Endodermal cell (in vitro differentiated cells): ENCODE measurements at places on chromosomes 7 and 10. TPM values are rescaled to one million over a fixed set of nuclear protein-coding genes. Genes with fewer than 3 reads are reported as not detected.

GRCh38 chr7:151351967-151352366 lies 10.4 kb downstream of the NUB1 start:
- no peaks in the 10 kb centered on the region for H3K4me1 ChIP-seq
- no peak for DNase-seq
- peaks cover 82% of the 10 kb centered on the region for H3K36me3 ChIP-seq
- H3K27me3 ChIP-seq = no peaks in the 10 kb centered on the region

The RBM20 gene
- total RNA-seq = 7.0 to 16.0 TPM (median 7.7 TPM) in 3 replicates

The VGF gene
- 0.40 TPM in 1 of 3 replicates, not detected in the others for total RNA-seq

GRCh38 chr7:151060416-151061212 lies 1.2 kb downstream of the SLC4A2 start:
- H3K27me3 ChIP-seq = peaks cover 9% of the 10 kb centered on the region
- peak; percentile 60 for DNase-seq
- peaks cover 13% of the 10 kb centered on the region for H3K36me3 ChIP-seq
- no peak overlapping the region for H3K27ac ChIP-seq
- H3K4me3 ChIP-seq = peak overlapping the region; percentile 94
- H3K4me1 ChIP-seq = peaks cover 18% of the 10 kb centered on the region

- peak; percentile 87 for DNase-seq
- H3K4me3 ChIP-seq = no peak overlapping the region
- no peak overlapping the region for H3K27ac ChIP-seq
Observed at GRCh38 chr7:151012911-151013347, 11.4 kb downstream of the ATG9B start.

GRCh38 chr7:39686261-39686924 lies 63.0 kb downstream of the RALA start:
- no peak overlapping the region for H3K4me3 ChIP-seq
- no peak for DNase-seq
- no peak overlapping the region for H3K27ac ChIP-seq
- peaks cover 34% of the 10 kb centered on the region for H3K36me3 ChIP-seq
- H3K27me3 ChIP-seq = no peaks in the 10 kb centered on the region
- no peaks in the 10 kb centered on the region for H3K4me1 ChIP-seq

GRCh38 chr10:76774987-76775603 lies 862.5 kb downstream of the KCNMA1 start:
- H3K27me3 ChIP-seq = no peaks in the 10 kb centered on the region
- peak overlapping the region; percentile 5 for H3K4me3 ChIP-seq
- no peak overlapping the region for H3K27ac ChIP-seq
- H3K36me3 ChIP-seq = no peaks in the 10 kb centered on the region

- no peak overlapping the region for H3K4me3 ChIP-seq
- peak; percentile 86 for DNase-seq
- H3K27ac ChIP-seq = no peak overlapping the region
- no peaks in the 10 kb centered on the region for H3K27me3 ChIP-seq
- no peaks in the 10 kb centered on the region for H3K36me3 ChIP-seq
- H3K4me1 ChIP-seq = no peaks in the 10 kb centered on the region
Observed at GRCh38 chr10:103982639-103983038, 15.7 kb downstream of the SLK start.

DNA sequence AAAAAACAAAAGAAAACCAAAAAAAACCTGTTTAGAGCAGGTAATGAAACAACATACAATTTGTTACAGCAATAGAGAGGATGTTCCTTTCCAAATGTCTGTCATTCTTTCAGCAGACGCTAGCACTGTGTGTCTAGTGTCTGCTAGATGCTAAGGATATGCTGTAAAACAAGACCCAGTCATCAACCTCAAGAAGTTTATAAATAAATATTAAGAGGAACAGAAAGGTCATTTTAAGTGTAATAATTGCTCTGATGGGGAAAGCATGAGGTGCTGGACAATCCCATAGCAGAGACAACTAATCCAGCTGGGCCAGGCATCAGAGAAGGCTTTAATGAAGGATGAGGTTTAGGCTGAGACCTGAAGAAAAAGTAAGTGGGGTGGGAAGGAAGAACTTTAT lies 23.3 kb upstream of the ASCC1 start:
- DNase-seq = no peak
- peaks cover 5% of the 10 kb centered on the region for H3K36me3 ChIP-seq
- peaks cover 9% of the 10 kb centered on the region for H3K4me1 ChIP-seq
- H3K27ac ChIP-seq = no peak overlapping the region
- H3K4me3 ChIP-seq = no peak overlapping the region
- H3K27me3 ChIP-seq = no peaks in the 10 kb centered on the region

DNA sequence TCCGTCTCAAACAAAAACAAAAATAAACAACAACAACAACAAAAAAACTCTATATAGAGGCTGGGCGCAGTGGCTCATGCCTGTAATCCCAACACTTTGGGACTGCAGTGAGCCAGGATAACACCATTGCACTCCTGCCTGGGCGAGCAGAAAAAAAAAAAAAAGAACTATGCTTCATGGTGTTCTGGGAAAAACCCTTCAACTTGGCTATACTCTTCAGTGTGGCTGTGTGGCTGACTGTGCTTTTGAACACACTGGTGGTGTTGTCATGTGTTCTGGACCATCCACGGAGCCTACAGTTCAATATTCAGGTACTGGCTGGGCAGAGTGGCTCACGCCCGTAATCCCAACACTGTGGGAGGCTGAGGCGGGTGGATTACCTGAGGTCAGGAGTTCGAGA lies 26.5 kb downstream of the SNX8 start:
- DNase-seq = no peak
- H3K36me3 ChIP-seq = no peaks in the 10 kb centered on the region
- H3K4me3 ChIP-seq = no peak overlapping the region

GRCh38 chr10:86068231-86069054 lies 298.2 kb downstream of the GRID1 start:
- H3K4me1 ChIP-seq = no peaks in the 10 kb centered on the region
- H3K27me3 ChIP-seq = no peaks in the 10 kb centered on the region
- no peaks in the 10 kb centered on the region for H3K36me3 ChIP-seq

The FAM24B gene
- 0.89 TPM in 1 of 3 replicates, not detected in the others for total RNA-seq

The SPDYE2 gene
- not detected in 2 replicates for total RNA-seq

GRCh38 chr7:56110611-56111010 lies 4.3 kb upstream of the CHCHD2 start:
- no peak overlapping the region for H3K27ac ChIP-seq
- DNase-seq = no peak
- H3K4me3 ChIP-seq = no peak overlapping the region
- H3K27me3 ChIP-seq = no peaks in the 10 kb centered on the region
- no peaks in the 10 kb centered on the region for H3K4me1 ChIP-seq

The SYT15 gene
- 0.63 and 1.3 TPM in 2 replicates for total RNA-seq

The ACSL5 gene
- total RNA-seq = not detected in 3 replicates

- no peak overlapping the region for H3K27ac ChIP-seq
- no peaks in the 10 kb centered on the region for H3K36me3 ChIP-seq
- no peaks in the 10 kb centered on the region for H3K27me3 ChIP-seq
- DNase-seq = no peak
- H3K4me3 ChIP-seq = no peak overlapping the region
Observed at GRCh38 chr7:139811066-139811465, 18.0 kb upstream of the TBXAS1 start.

GRCh38 chr7:17991866-17992648 lies 35.6 kb downstream of the PRPS1L1 start:
- no peaks in the 10 kb centered on the region for H3K36me3 ChIP-seq
- no peaks in the 10 kb centered on the region for H3K4me1 ChIP-seq
- no peak overlapping the region for H3K27ac ChIP-seq
- peak; percentile 88 for DNase-seq

The AEBP1 gene
- total RNA-seq = 61.4 and 65.8 TPM in 2 replicates

The ITGB8 gene
- total RNA-seq = 7.1 to 8.4 TPM (median 7.6 TPM) in 3 replicates

The ADCYAP1R1 gene
- 1.6 and 2.1 TPM in 2 replicates for total RNA-seq

GRCh38 chr10:101301111-101301731 lies 52.7 kb upstream of the BTRC start:
- H3K4me1 ChIP-seq = no peaks in the 10 kb centered on the region
- H3K4me3 ChIP-seq = no peak overlapping the region
- peak; percentile 89 for DNase-seq
- no peak overlapping the region for H3K27ac ChIP-seq
- peaks cover 42% of the 10 kb centered on the region for H3K27me3 ChIP-seq
- H3K36me3 ChIP-seq = no peaks in the 10 kb centered on the region

- H3K4me1 ChIP-seq = no peaks in the 10 kb centered on the region
- H3K27me3 ChIP-seq = no peaks in the 10 kb centered on the region
- no peak overlapping the region for H3K27ac ChIP-seq
- peaks cover 59% of the 10 kb centered on the region for H3K36me3 ChIP-seq
Observed at GRCh38 chr10:87759551-87759950, 58.5 kb downstream of the ATAD1 start.

The HYAL4 gene
- total RNA-seq = 0.51 and 0.68 TPM in 2 replicates

DNA sequence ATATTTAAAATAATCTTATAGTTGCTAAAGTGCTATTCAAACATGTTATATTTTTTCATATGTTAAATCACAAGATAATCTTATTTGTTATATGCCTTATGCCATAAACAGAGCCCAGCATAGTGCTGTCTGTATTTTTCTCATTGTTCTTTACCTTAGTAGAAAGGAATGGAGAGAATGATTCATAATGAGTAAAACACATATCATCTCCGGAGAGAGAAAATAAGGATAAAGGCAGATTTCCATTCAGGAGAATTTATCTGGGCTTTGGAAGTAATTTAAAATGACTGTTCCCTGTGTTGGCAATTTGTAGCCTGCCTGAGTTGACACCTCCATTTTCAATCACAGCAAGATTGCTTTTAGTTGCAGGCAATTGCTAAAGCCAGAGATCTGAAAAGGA lies 30.2 kb downstream of the CHN2 start:
- no peaks in the 10 kb centered on the region for H3K36me3 ChIP-seq
- H3K27ac ChIP-seq = no peak overlapping the region
- DNase-seq = no peak
- H3K4me3 ChIP-seq = no peak overlapping the region
- peaks cover 8% of the 10 kb centered on the region for H3K4me1 ChIP-seq
- no peaks in the 10 kb centered on the region for H3K27me3 ChIP-seq

DNA sequence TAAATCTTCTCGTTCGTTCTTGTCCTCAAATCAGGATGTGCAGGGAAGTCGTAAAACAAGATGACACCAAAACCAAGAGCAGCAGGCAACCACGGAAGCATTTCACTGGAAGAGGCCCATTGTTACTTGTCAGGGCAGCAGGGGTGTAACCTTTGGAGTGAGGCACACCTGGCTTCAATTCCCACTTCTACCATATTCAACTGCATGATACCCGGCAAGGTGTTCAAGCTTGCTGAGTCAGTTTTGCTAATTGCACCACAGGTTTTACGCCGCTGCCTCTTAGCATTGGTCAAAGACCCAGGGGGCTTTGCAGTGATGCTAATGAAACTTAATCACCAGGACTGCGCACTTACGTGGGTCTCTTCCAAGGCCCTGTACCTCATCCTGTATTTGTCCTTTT lies 50.0 kb upstream of the PTER start:
- no peak overlapping the region for H3K4me3 ChIP-seq
- H3K27ac ChIP-seq = no peak overlapping the region
- no peaks in the 10 kb centered on the region for H3K36me3 ChIP-seq
- no peaks in the 10 kb centered on the region for H3K4me1 ChIP-seq
- no peaks in the 10 kb centered on the region for H3K27me3 ChIP-seq

- no peaks in the 10 kb centered on the region for H3K36me3 ChIP-seq
- no peaks in the 10 kb centered on the region for H3K27me3 ChIP-seq
- H3K27ac ChIP-seq = no peak overlapping the region
- DNase-seq = no peak
Observed at GRCh38 chr10:30062090-30062489, 2.7 kb upstream of the JCAD start.

GRCh38 chr7:101315336-101315735 lies 6.3 kb downstream of the IFT22 start:
- no peak overlapping the region for H3K4me3 ChIP-seq
- no peak overlapping the region for H3K27ac ChIP-seq
- no peaks in the 10 kb centered on the region for H3K27me3 ChIP-seq
- DNase-seq = peak; percentile 87
- no peaks in the 10 kb centered on the region for H3K4me1 ChIP-seq
- peaks cover 53% of the 10 kb centered on the region for H3K36me3 ChIP-seq

The CCL26 gene
- total RNA-seq = 1.1 to 1.3 TPM (median 1.2 TPM) in 3 replicates

The VAX1 gene
- 2.0 to 3.5 TPM (median 3.4 TPM) in 3 replicates for total RNA-seq

DNA sequence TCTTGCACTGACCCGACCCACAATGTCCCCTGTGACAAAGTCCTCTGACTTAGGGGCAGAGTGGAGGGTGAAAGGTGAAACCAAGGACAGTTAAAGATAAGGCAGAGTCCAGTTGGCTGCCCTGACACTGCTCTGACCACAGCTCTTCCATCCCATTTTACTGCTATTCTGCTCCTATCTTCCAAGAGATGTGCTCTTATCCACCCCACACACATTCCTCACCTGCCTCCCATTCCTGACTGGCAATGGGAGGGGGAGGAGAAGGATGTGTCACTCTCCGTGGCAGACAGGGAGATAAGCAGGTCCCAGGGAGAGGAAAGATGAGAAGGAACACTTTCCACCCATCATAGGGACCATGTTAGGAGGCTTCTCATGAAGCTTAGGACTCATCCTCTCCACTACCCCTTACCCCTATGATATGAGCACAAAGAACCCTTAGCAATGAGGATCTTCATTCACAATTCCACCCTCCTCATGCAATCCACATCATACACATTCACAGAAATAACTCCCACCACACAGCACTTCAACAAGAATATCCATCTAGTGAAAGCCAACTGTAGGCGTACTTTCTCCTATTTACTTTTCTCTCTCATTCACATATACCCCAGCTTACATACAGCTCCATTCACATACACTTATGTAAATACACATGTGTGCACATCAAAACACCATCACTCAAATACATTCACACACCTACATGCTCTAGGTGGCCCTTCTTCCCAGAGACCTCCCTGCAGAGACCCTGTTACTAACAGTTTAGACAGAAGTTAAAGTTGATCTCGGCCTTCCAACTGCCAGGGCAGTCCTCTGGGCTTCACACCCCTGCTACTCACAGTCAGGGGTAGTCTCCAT lies 6.6 kb downstream of the SYNPO2L start:
- H3K27me3 ChIP-seq = no peaks in the 10 kb centered on the region
- H3K4me1 ChIP-seq = peaks cover 9% of the 10 kb centered on the region
- no peaks in the 10 kb centered on the region for H3K36me3 ChIP-seq

DNA sequence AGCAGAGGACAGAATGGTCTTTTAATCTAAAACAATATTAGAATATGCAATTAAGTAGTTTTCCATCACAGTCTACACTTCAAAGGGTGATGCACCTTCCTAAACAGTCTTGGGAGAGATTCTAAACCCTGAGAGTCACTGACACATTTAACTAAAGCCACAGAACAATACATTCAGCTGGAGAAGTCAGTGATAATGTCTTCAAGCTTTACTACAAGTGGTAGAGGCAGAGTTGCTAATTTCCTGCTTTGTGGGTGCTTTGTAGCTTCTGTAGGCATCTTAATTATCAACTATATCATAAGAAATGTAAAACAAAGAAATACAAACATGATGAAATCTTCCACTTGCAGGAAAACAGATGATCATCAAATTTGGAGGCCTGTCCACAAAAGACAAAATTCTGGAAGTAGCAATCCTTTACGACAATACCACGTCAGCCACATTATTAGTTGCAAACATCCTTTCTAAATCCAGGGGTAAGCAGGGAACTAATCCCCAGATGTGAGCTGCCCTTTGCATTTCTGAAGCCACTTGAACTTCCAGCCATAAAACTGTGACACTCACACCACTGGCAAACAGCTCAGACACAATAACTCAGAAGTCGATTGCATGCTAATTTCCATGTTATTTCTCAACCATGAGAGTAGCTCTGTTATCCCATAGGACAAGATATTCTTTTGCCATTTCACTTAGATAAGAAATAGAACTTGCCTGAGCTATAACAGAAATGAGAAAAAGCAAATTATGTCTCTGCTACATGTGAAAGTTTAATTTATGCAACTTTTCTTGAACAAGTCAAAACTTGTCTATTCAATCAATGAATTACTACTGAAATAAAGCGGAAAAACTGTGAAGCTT lies 212.2 kb downstream of the FAM107B start:
- no peak overlapping the region for H3K27ac ChIP-seq
- DNase-seq = no peak
- H3K4me1 ChIP-seq = peaks cover 14% of the 10 kb centered on the region
- no peaks in the 10 kb centered on the region for H3K27me3 ChIP-seq

GRCh38 chr10:97140049-97140846 lies 45.5 kb downstream of the SLIT1 start:
- peaks cover 38% of the 10 kb centered on the region for H3K27me3 ChIP-seq
